ENCODE measurements at places on chromosomes 5 and 9.
A peak's percentile ranks its signal among the peaks of the same experiment; 100 is the strongest.

GRCh38 chr9:13929013-13929412 lies 384.9 kb downstream of the NFIB start:
- no peak for DNase-seq

DNA sequence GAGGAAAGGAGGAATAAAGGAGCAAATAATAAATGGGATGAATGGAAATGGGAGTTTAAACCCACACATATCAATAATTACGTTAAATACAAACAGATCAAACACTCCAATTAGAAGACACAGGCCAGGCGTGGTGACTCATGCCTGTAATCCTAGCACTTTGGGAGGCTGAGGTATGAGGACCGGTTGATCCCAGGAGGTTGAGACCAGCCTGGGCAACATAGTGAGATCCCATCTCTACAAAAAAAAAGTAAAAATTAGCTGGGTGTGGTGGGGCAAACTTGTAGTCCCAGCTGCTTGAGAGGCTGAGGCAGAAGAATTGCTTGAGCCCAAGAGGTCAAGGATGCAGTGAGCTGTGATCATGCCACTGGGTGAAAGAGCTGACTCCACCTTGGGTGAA lies 3.7 kb downstream of the BAAT start:
- DNase-seq, result no peak

- DNase-seq, result no peak
These were observed 5.7 kb downstream of the RAPGEF1 start for GRCh38 chr9:131734165-131734610.

GRCh38 chr5:156641686-156642085 lies 208.4 kb upstream of the PPP1R2B start:
- no peak for DNase-seq

- no peak for DNase-seq
These were observed 15.2 kb upstream of the PHYKPL start for GRCh38 chr5:178247481-178248456.

DNA sequence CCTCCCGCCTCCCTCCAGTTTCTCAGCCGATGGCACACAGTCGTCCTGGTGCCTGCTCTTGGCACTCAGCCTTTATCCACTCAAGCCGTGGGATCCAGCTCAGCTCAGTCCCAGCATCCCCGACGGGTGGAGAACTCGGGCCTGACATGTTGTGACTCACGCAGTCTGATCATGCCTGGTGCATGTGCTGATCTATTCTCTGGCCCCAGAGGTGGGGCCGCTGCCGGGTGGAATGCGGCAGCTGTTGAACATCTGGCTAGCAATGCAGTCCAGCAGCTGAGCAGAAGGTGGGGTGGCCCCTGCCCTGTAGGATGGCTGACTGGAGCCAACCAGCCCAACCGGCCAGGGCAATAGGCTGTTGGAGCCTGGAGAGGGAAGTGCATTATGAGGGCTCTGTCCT lies 1.7 kb upstream of the AIF1L start:
- no peak for DNase-seq

GRCh38 chr5:168291964-168292785 lies 730 bp downstream of the WWC1 start:
- DNase-seq, result no peak

DNA sequence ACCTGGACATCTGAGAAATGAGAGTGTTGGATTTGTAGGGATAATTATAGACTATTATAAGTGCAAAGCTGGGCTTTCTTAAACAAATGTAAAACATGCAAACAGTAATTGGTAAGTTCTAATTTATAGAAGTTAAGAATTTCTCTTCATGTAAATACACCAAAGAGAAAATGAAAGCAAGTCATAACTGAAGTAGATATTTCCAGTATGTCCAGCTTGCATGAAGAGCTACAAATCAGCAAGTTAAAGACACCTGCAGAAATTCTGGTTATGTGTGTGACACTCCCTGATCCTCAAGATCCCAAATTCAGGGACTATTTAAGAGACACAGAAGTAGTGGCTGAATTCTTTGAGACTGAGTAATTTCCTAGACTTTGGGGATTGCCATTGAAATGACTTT lies 308.9 kb downstream of the TLE4 start:
- no peak for DNase-seq

- DNase-seq, result no peak
These were observed 34.9 kb upstream of the RPS23 start for GRCh38 chr5:82313016-82313415.

GRCh38 chr9:94082553-94082952 lies 1.7 kb upstream of the PTPDC1 start:
- no peak for DNase-seq

GRCh38 chr9:137331929-137332328 lies 29.9 kb upstream of the NRARP start:
- DNase-seq, result no peak

GRCh38 chr5:98321361-98321760 lies 452.1 kb upstream of the RGMB start:
- DNase-seq, result no peak

DNA sequence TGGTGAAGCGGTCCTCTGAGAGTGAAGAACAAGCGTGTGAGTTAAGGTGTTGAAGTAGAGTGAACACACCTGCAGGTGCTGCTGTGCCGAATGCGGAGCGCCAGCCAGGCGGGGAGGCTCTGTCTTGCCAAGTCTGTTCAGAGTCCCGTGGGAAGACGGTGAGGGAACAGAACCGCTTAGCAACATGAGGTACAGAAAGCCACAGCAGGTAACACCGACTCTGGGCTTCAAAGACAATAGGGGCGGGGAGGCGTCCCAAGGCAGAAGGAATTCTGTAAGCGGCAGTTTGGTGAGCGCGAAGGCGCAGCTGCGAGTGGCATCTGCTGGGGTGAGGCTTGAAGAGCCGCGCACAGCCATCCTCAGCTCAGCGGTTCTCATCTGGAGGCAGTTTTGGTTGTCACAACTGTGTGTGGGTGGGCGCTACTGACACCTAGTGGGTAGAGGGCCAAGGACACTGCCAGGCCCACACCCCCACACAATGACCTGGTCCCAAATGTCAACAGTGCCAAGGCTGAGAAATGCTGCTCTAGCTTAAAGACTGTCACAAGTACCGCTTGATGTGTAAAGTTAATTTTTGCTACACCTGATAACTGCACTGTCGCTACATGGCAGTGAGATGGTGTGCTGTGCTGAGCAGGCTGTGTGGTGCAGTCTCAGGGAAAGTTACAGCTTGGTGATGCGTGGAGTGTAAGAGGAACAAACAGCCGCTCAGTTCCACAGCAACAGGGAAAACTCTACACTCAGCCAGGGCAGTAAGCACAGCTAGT lies 67.4 kb upstream of the TBC1D9B start:
- peak; percentile 24 for DNase-seq

GRCh38 chr5:97888439-97888838 lies 705.4 kb upstream of the RIOK2 start:
- no peak for DNase-seq

DNA sequence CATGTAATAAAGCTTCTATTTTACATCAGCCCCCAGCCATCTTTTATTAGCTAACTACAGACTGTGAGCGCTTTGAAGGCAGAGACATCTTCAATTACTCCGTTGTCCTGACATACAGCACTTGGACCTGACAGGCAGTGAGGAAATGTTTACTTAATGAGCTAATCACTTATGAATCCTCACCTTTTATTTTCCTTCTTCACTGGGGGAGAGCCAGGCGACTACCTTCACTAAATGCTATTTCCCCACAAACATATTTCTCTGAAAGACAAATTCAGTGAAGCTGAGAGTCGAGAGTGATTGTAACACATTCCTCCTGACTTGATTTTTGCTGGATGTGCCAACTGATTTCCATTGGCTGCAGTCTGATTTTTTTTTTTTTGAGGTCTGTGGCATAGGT lies 192.1 kb upstream of the CLINT1 start:
- no peak for DNase-seq

DNA sequence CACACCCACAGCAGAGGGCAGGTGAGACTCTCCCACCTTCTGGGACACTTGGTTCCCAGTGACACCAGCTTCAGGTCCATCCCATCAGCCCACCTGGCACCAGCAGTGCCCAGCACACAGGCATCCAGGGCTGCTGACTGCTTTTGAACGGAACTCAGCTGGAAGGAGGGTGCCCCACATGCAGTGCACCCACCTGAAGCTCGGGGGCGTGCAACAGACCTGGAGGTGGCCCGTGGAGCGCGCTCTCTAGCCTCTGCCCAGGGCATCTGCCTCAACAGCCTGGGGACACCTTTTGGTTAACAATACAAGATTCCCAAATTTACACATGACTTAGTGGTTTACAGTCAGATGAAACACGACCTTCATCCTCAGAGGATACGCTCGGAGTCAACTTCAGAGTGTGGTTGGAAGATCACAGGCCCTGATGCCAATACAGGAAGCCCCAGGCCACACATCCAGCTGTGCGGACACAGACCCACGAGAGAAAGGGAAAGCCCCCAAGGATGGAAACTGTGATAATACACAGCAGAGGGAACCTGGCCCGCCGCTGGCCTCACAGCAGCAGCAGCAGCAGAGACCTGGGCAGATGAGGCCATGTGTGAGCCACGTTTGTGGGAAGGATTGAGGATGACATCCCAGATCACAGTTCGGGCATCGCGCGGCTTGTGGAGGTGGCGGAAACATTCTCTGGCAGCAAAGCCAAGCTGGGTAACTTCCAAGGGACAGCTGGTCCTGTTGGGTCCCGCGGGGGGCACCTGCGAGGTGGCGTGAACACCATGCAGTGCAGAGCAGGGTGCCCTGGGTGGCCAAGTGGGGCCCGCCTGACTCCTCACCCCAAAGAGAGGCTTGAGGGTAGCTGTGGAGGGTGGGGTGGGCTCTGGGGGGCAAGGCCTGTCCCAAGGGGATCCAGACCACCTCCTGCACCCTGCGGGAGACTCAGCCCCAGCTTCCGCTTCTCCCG lies 64.0 kb downstream of the SECISBP2 start:
- DNase-seq, result no peak

- peak; percentile 100 for DNase-seq
These were observed 97.2 kb downstream of the SH3TC2 start for GRCh38 chr5:148965511-148966265.

DNA sequence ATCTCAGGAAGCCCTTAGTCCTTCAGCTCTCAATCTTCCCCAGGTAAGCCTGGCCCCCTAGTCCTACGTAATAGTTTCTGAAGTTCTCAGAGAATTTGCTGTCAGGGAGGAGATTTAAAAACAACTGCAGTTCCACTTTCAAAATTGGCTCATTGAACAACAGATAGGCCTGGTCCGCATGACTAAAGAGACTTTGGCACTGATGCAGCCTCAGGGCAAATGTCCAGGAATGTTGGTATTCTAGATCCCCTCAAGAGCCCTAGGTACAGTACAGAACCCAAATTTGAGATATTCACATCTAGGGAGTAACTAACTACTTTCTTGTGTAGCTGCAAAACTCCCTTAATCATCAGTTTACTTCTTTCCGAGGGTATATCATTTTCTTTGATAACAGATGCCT lies 162.8 kb downstream of the GABRG2 start:
- DNase-seq, result no peak

DNA sequence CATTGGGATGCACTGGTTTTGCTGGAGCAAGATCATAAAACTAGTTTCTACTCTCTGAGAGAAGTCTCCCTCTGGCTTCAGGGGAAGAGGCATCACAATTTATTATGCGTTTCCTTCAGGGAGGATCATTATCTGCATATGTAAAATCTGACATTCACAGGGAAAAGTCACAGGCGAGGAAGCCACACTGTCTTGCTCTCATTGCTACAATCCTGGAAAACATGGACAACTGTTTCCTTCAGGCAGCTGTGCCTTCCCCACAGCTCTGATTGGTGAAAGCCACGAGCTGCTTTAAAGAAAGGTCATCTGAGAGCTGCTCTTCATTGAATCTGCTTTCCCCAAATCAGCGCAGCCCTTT lies 397.8 kb downstream of the MED10 start:
- DNase-seq, result no peak

- DNase-seq, result no peak
These were observed 15.2 kb downstream of the TTF1 start for GRCh38 chr9:132391449-132391848.

- DNase-seq, result peak; percentile 10
These were observed 1.6 kb downstream of the FBXW11 start for GRCh38 chr5:172004824-172005237.

DNA sequence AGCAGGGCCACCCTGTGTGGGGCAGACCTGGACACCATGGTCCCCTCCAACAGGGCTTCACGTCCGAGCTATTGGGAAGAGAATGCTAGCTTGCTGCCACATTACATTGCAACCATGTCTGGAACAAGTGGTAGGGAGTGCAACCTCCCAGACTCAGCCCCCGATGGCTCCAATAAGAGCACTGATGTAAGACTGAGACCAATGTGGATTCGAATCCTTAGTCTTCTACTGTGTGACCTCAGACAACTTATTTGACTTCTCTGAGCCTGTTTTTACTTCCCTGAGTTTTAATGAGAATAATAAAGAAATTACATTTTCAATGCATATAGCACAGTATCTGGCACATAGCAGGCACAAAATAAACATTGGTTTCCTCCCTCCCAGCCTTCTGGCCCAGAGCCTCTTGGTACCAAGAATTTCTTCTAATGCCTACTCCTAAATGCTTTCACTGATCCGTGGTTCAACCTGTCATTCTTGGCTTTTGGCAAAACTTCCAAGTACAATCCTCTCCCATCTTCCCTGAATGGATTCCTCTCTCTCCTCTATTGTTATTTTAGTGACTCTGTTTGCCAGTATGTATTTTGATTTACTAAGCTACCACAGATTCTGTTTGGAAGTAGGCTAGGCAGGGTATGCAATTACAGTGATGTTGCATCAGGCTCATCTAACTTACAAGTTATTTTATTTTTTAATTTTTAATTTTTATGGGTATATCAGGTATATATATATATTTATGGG lies 34.6 kb upstream of the COL15A1 start:
- no peak for DNase-seq

GRCh38 chr9:31210978-31211570 lies 1173.4 kb upstream of the ACO1 start:
- no peak for DNase-seq

- no peak for DNase-seq
These were observed 62.8 kb upstream of the KLF9 start for GRCh38 chr9:70477146-70477745.
